Activated T-cell treated with anti-CD3 and anti-CD28 coated beads, Interleukin-2, amount 50 U/mL, for 72 hours (primary cell): ENCODE measurements at places on chromosomes 2 and 18. TPM values are rescaled to one million over a fixed set of nuclear protein-coding genes. Genes with fewer than 3 reads are reported as not detected.

GRCh38 chr2:238462782-238463396, 36.2 kb downstream of the ASB1 start:
- no peak for DNase-seq

- no peak for DNase-seq
Observed at GRCh38 chr2:27313882-27314645, 5.8 kb upstream of the UCN start.

- no peak for DNase-seq
Observed at GRCh38 chr2:176725873-176726645, 456.8 kb downstream of the MTX2 start.

DNA sequence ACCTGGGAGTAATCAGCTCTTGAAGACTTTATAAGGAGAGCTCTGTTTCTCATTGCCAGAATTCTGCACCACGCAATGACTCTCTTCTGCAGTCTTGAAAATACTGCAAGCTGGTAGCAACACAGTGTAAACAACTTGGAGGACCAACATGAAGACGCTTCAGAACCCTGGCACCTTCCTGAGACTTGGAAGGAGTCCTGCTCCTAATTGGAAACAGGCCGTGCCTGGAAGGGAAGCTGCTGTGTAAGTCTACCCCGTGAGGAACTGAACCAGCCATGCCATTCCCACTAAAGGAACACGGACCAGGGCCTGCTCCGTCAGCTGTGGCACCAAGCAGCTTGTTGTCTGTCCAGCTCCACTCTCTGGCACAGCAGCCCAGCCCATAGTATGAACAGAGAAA, 171.1 kb downstream of the PAX3 start:
- no peak for DNase-seq

GRCh38 chr2:24886691-24887304, 33.2 kb downstream of the ADCY3 start:
- no peak for DNase-seq

DNA sequence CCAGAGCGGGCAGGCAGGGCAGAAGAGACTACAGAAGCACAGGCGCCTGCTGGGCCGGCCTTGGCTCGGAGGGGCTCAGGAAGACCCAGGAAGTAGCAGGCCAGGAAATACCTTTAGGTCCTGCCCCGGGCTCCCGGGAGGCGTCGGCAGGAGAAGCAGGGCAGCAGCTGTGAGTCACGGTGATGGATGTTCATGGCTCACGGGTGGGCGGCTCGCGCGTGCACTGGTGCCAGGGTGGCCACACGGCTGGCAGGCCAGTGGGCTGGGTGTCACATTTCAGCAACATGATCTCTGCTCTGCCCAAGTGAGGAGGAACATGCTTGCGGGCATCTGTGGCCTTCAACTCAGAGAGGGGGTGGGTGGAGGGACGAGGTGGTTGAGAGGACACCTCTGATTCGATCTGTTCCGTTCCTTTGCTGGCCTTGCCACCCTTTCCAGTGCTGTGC, 139.3 kb downstream of the KLHL29 start:
- DNase-seq: no peak

DNA sequence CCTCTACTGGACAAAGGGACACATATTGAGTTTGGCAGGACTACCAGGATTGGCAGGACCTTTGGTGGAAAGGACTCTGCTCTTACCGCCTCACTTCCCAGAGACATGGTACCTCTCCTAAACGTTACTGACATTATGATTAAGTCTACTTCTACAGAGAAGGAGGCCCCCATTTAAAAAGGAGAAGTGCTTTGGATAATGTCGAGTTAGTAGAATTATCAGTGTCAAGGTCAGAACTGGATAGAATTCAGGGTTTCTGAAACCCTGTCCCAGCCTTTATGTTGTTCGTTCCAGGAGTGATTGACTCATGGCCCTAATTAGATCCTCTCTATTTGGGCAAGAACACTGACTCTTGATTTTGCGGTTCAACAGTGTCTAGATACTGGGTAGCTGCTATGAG, 45.8 kb downstream of the LRRTM1 start:
- no peak for DNase-seq

DNA sequence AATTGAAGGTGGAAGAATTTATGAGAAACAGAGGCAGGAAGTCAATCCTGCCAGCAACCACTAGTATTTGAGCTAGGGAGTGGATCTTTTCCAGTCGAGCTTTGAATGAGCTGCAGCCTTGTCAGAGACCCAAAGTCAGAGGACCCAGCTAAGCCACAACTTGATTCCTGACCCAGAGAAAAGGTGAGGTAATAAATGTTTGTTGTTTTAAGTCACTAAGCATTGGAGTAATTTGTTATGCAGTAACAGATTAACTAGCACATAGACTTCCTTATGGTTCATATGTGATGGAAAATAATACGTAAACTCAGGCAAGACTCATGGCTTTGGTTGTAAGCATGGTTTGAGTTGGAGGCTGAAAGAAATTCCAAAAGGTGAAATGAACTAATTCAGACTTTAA, 21.6 kb downstream of the EFEMP1 start:
- no peak for DNase-seq

- no peak for DNase-seq
Observed at GRCh38 chr2:159795841-159796690, 1.9 kb downstream of the CD302 start.

DNA sequence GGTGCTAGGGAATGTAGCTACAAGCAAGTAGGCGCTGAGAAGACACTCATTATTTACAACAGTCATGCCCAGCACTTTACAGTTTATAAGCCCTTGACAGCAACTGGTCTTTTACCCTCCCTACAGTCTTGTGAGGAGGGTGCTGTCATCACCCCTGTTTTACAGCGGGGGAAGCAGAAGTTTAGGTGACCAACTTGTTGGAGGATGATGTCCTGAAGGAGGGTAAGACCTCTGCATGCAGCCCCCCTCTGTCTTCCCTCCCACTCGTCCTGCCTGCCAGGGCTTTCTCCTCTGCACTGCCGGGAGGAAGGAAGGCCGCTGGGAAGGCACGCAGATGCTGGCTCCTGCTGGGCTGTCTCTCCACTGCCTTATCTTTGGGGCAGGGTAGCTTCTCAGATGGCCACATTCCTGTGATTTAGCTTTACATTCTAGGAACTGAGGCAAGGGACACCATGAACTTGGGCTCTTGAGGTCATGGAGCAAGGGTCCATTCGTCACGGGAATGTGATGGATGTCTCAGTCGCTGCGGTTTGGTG, 972 bp downstream of the IL1R1 start:
- DNase-seq: no peak

DNA sequence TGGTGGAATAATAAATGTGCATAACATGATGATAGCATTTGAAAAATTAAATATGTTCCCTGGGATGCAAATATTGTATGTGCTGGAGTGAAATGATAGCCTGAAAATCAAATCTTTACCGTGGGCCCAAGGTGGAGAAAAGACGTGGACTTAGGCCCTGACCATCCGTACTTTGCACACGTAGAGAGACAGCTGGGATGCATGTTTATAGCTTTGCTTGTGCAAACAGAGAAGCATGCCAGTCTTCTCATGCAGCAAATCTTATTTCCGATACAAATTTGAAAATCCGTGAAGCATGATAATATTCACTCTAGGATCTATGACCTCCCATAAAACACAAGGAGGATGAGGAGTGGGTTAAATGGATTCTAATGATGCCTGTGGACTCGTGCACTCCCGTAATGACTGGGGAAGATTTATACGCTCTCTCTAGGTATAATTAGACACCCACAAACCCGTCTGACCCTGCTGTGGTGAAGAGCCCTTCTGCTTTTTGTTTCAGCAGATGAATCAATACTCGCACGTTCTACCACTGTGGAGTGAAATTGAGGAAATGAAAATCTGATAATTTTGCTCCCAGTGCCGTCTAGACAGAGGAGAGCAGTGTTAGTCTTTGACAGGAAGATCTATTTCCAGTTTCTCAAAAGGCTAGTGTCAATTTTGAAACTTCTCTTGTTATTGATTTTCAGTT, 810.3 kb upstream of the SALL3 start:
- no peak for DNase-seq

PROKR1 gene
- total RNA-seq: not detected

ANKRD53 gene
- not detected for total RNA-seq

TNFAIP6 gene
- not detected for total RNA-seq

GKN1 gene
- total RNA-seq: not detected

ATP6V1C2 gene
- total RNA-seq: 0.21 TPM

TRPM8 gene
- total RNA-seq: not detected

TUBA4B gene
- total RNA-seq: not detected
